NCI-H1417 (cell line): ENCODE measurements at places on chromosomes 4 and X.

GRCh38 chr4:83180431-83180968 lies 66.0 kb upstream of the PLAC8 start:
- no peak for DNase-seq

DNA sequence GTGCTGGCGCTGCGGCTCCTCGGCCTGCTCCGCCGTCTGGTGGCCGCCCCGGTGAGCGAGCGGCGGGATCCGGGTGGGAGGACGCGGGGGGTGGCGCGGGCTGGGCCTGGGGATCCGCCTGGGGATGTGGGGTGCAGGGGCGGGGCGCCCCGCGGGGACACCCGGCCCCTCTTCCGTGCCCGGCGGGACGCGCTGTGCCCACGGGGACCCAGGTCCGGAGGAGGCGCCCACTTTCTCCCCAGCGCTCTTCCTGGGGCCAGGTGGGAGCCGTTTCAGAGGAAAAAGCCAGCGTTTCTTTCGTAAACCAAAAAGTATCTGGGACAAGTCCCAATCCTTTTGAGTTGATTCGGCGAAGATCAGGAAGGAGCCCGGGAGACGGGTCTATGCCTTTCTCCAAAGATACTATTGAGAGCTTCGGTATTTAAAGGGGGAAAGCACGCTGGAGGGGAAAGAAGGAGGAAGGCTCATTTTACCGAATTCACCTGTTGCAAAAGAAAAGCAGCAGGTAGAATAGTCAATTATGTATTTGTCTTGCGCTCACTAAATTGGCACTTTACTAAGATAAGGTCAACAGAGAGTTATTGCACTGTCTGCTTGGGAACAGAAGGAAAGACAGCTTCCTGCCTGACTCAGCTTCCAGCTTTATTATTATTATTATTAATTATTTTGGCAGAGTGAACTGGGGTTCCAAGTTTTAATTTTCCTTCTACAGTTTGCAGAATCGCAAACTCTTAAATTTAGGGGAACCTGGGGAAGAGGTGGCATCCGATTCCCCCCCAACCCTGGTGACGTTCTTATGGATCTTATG lies 81.5 kb upstream of the CD99 start:
- DNase-seq, result no peak

DNA sequence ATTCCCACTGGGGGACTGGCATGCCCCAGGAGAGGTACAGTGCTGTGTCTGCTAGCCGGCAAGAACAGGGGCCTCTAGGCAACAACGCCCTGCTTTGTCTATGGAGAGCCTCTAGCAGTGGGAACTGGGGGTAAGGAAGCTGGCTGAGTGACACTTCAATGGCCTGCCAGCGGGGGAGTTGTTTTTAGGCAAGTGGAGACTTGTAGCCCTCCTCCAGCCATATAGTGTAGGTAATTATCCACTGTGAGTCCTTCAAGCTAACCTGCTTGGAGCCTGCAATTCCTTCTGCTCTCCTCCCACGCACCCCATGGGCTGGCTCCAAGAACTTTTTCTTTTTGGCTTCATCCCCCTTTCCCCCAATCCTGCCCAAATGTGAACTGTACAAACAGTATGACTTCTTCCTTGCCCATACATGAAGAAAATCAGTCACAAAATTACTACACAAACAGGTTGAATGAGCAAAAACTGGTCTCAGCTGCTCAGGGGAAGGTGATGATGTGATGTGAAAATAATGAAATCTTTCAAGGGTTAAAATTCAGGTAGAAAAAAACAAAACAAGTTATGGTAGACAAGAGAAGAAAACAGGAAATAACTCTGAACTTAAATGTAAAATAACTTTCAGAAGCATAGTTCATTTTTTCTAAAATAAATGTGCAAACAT lies 33.1 kb downstream of the LEF1 start:
- peak; percentile 98 for DNase-seq

GRCh38 chrX:70672326-70672725 lies 227.7 kb downstream of the DLG3 start:
- no peak for DNase-seq

DNA sequence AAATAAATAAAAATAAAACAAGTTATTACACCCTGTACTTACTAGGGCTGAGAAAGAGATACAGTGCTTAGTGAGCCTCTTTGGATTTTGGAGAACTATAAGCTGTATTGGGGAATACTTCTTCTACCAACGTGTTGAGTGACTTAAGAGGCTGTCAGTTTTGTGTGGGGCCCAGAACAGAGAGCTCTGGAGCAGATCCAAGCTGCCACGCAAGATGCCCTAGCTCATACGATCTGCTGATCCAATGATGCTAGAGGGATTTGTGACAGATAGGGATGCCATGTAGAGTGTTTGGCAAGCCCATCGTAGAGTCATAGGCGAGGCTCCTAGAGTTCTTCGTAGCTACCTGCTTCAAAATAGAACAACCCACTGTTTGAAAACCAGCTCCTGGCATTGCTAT lies 60.3 kb upstream of the KLF3 start:
- no peak for DNase-seq

DNA sequence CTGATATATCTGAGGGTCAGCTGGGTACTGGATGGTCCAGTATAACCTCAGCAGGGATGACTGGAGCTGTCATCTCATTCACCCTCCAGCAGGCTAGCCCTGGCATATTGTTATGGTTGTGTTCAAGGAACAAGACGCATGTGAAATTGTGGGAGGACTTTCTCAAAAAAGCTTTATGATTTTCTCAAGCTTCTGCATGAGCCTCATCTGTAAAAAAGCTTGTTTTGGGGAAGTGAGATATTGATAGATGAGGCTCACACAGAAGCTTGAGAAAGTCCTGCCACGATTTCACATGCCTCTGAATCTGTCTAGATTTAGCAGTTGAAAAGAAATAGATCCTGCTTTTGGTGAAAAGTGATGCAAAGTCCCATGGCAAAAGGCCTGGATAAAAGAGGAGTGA lies 93.4 kb downstream of the SPCS3 start:
- no peak for DNase-seq

DNA sequence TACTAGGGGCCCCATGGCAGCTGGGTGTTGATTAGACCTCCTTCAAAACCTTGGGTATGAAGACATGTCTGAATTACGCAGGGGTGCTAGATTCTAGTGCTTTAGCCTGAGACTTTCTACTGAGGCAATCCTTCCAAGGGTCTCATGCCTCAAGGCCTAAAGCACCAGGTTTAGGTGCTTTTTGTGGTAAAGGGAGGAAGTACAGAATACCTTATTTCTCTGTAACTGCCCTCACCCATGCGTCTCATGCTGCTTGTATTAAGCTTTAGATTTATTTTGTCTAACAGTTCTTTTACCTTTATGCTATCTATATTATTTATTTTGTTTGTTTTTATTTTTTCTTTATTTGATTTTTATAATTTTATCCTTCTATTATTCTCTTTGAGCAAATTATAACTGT lies 190.2 kb upstream of the GK2 start:
- no peak for DNase-seq

GRCh38 chr4:147651563-147651962 lies 32.4 kb downstream of the PRMT9 start:
- DNase-seq, result no peak

DNA sequence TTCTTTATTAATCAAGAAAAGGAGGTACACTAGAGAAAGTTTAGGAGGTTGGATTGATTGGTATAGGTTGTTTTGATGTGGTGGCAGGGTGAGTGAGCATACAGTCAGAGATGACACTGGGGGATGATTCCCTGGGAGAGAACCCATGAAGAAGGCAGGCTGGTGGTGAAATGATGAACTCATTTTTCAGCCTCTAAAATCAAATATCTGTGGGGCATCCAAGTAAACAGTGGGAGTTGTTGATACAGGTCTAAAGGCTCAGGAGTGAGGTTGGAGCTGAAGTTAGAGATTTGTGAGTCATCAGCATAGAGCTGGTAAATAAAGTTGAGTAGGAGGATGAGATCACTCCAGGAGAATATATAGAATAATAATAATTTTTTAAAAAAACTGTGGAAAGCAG lies 10.0 kb upstream of the AP1S2 start:
- peak; percentile 29 for DNase-seq

- DNase-seq, result peak; percentile 31
Measured at GRCh38 chr4:5995901-5996623, 22.2 kb downstream of the C4orf50 start.

DNA sequence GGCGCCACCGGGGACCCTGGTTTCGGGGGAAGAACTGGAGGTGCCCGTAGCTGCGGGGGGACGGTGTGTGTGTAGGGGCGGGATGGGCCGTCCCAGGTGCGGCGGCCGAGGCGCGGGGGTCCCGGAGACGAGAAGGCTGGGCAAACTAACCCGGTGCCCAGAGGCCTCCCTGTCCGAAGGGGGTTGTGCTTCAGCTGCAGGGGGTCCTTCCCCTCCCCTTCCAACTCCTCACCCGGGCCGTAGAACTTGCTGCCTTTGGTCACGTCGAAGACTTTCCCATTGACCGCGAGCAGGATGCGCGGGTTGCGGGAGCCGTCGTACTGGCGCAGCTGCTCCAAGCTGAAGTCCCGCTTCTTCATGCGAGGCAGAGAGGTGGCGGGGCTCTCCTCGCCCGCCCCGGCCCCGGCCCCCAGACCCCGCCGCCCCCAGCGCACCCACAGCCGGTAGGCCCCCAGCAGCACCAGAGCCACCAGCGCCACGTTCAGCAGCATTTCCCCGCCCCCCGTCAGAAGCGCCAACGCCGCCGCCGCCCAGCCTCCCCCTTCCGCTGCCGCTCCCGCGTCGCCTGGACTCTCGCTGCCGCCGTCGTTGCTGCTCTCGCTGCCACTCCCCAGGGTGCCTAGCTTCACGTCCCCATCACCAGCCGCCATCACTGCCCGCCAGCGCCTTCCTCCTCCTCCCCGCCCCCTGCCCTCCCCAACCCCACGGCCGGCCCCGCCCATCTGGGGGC lies at the start of gene PGRMC2:
TSS of gene PGRMC2 (minus strand) at position 673 of the 730 bp plus-strand sequence. CDS start at position 650, 23 bp downstream.
- DNase-seq, result no peak

- DNase-seq, result no peak
Measured at GRCh38 chrX:22053481-22053880, 21.4 kb downstream of the PHEX start.

- DNase-seq, result no peak
Measured at GRCh38 chr4:136342666-136343065, 1189.6 kb downstream of the PCDH18 start.

DNA sequence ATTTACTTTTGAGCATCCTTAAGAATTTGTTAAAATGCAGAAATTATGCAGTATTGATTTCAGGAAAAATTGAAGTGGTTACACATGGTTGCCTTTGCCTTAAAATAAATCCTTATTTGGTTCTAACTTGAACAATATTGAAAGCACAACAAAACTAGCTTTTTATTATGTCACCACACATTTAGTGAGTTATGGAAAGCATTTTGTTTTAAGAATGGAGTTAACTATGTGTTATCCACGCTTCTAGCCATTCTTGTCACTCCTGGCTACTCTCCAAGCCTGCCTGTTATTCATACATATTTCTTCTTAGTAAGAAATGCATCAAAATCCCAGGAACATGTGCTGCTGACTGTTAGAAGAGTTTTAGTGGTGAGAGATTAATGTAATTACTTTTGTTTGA lies 73.9 kb downstream of the FAT4 start:
- no peak for DNase-seq

DNA sequence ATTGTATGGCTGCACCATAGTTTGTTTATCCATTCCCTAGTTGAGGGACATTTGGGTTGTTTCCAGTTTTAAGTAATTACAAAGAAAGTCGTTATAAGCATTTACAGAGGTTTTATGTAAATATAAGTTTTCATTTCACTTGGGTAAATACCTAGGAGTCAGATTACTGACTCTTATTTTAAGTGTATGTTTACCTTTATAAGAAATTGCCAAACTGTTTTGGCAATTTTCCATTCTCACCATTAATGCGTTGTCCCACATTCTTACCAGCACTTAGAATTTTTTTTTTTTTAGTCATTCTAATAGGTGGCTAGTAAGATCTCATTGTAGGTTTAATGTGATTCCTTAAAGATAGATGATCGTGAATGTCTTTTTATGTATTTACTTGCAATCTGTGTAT lies 121.5 kb upstream of the NR3C2 start:
- no peak for DNase-seq

GRCh38 chr4:37620176-37620575 lies 66.0 kb downstream of the RELL1 start:
- no peak for DNase-seq

DNA sequence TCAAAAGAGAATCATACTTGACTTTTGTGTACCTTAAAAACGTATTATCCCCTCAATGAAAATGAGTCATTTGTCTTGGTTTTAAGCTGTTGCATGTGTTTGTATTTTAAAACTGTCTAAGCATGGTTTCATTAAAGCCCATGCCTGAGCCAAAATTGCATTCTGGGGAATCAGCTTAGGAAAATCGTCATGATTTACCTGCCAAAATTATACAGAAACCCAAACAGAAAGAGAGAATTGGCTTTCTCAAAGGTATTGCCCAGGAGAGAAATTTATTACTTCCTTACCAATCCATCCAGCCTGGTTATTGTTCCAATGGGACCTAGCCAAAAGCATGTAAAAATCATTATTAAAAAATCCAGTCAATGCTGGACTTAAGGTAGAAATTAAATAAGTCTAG lies 37.6 kb downstream of the GPR174 start:
- no peak for DNase-seq

DNA sequence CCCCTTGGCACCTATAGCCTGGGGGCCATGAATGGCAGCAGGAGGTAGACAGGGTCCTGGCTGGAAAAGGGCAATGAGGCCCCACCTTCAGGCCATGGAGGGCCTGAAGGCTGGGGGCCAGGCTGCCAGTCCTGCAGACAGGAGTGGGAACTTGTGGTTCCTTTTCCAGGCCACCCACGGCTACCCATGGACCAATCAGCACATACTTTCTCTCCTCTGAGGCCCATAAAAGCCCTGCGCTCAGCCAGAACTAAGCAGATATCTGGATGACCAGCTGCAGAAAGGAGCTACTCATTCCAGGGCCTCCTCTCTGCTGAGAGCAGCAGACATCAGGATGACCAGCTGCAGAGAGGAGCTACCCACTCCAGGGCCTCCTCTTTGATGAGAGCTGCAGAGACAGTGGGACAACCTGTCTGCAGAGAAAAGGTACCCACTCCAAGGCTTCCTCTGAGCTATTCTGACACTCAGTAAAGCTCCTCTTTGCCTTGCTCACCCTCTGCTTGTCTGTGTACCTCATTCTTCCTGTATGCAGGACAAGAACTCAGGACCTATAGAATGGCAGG lies 67.2 kb downstream of the NAA11 start:
- no peak for DNase-seq
